ENCODE measurements at places on chromosomes 1 and 21.

DNA sequence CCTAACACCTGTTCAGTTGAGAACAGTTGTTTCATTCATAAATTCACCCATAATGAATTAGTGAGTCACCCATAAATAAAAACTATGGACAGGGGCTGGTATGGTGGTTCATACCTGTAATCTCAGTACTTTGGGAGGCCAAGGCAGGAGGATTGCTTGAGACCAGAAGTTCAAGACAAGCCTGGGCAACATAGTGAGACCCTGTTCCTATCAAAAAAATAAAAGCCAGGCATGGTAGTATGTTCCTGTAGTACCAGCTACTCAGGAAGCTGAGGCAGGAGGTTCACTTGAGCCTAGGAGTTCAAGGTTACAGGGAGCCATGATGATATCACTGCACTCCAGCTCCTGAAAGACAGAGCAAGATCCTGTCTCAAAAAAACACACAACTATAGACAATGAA is 79.0 kb downstream of the GTF2B start:
- no peak for DNase-seq

GRCh38 chr21:29571949-29572348 is 273.2 kb downstream of the BACH1 start:
- no peak for DNase-seq

GRCh38 chr1:25128121-25128621 is 104.1 kb downstream of the SYF2 start:
- no peak for DNase-seq

DNA sequence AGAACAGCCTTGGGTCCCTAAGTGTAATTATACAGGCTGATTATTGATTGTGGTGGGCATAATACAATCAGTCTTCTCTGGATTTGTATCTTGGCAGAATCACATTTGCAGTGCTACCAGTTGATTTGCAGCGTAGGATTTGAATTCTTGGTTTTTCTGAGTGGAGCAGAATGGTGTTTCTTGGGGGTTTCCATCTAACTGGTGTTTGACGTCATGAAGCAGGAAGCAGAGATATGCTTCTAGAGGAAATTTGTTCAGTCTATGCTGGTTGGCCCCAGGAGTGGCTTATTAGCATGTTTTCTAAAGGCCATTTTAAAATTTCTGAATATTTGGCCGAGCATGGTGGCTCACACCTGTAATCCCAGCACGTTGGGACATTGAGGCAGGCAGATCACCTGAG is 3.4 kb downstream of the CTTNBP2NL start:
- no peak for DNase-seq

DNA sequence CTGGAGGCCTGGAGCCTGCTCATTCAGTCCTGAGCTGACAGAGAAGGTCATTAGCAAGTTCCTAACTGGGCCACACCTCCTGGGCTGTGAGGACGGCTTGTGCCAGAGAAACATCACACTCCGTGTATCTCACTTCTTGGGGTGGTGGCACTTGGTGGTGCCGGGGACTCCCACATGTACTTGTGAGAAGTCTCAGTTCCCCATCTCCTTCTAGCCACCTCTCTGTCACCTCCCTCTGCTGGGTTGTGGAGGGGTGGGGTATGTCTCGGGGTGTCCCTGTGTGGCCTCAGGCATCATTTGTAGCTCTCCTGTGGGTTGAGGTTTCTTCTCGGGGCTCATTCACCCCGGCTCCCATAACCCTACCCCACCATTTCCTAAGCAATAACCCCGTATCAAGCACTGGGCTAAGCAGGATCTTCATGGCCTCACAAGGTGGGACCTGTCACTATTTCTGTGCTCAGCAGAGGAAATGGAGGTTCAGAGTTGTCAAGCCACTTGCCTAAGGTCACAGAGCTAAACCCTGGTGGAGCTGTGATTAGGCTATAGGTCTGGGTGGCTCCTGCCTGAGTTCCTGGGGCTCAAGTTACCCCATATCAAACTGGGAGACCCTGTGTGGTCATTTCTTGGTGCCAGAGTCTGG is 62.5 kb downstream of the UBIAD1 start:
- DNase-seq: no peak

GRCh38 chr1:175629318-175629694 is 114.1 kb downstream of the TNR start:
- DNase-seq: no peak

DNA sequence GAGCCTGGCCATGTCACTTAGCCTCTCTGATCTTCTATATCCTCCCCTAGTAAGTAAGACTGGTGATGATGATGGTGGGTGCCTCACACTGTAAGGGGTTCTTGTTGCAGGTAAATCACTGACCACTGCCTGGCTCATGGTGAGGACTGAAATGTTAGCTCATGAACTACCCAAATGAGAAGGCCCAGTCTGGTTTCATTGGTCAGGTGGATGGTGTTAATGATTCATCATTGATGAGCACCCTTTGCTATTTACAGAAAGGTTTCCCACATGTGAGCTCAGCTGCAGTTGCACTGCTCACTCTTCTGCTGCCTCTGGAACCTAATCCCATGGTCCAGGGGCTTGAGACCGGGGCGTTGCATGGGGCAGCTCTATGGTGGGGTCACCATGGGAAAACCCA is 417.7 kb downstream of the PRDM2 start:
- DNase-seq: no peak

DNA sequence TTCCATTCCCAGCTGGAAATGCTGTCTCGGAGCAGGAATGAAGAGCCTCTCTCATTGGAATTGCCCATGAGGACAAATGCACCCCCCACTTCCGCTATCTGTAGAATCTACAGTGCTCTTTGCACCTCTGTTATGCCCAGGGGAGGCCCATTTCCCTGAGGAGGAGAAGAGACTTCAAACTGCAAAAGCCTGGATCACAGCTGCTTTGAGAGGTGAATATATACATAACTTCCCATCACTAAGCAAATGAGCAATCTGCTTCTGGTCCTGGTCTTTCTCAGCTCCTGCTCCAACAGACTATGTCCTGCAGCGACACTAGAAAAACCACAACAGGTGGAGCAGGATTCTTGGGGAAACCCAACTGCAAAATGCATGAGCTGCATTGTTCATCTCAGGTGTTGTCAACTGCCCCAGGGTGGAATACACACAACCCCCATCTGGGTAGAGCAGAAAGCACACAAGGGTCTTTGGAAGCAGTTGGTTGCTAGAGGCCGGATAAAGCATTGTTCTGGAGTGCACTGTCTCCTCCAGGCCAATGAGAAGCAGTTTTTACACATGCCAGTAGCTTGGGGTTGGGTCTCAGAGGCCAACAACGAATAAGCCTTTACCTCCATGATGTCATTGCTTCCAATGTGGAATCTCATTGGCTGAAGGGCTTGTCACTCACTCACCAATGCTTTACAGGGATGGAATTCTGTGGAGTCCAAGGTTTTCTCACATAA is 67.7 kb upstream of the RAB4A start:
- no peak for DNase-seq

- DNase-seq: no peak
Measured at GRCh38 chr1:28074892-28075511, 13.4 kb downstream of the EYA3 start.

- DNase-seq: no peak
Measured at GRCh38 chr1:204659056-204659455, 26.5 kb downstream of the LRRN2 start.

GRCh38 chr21:29664615-29665014 is 275.2 kb downstream of the GRIK1 start:
- no peak for DNase-seq

DNA sequence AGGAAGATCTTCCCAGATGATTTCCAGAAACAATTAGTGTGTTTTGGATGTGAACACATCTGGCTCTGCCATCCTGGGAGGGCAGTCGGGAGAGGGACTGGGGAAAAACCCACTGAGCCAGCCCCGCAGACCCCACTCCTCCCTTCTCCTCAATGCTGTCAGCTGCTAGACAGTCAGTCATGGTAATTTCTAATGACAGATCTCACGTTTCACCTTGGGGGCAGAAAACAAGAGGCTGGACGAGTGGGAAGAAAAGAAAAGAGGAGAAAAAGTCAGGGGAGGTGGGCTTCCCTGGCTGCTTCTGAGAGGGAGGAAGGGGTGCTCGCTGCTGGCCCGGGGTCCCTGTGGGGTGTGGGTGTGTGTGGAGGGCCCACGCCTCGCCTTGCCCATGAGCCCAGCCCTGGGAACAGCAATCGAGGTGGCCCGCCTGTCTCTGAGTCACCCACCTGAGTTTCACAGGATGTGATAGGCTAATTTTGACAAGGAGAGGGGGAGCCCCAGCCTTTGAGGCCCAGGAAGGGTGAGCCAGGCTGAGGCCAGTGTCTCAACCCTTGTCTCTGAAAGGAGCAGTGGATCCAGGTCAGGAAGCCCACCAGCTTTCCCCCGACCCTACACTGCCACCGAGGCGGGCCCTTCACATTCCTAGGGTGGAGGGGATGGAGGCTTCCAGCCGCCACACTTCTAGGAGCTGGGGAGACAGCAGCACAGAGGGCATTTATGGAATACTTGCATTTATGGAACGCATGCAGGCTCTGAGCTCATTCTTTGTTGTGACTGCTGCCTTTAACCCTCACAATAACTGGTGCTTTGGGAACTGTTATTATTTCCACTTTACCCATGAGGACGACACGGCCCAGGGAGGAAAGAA is 49.1 kb upstream of the IFNLR1 start:
- no peak for DNase-seq

DNA sequence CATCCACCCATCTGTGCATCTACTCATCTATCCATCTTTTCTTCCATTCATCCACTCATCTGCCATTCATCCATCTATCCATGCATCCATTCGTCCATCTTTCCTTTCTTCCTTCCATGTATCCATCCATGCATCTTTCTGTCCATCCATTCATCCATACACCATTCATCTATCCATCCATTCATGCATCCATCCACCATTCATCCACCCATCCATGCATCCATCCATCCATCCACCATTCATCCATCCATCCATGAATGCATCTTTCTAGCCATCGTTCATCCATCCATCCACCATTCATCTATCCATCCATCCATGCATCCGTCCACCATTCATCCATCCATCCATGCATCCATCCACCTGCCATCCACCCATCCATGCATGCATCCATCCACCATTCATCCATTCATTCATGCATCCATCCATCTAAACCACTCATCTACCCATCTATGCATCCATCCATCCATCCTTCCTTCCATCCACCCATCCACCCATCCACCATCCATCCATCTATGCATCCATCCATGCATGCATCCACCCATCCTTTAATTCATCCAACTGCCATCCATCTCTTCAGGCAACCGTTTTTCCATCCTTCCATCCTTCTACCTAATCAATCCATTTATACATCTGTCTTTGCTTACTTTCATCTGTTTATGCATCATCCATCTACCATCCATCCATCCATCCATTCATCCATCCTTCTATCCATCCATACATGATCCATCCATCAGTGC is 87.1 kb downstream of the TRIM11 start:
- no peak for DNase-seq

DNA sequence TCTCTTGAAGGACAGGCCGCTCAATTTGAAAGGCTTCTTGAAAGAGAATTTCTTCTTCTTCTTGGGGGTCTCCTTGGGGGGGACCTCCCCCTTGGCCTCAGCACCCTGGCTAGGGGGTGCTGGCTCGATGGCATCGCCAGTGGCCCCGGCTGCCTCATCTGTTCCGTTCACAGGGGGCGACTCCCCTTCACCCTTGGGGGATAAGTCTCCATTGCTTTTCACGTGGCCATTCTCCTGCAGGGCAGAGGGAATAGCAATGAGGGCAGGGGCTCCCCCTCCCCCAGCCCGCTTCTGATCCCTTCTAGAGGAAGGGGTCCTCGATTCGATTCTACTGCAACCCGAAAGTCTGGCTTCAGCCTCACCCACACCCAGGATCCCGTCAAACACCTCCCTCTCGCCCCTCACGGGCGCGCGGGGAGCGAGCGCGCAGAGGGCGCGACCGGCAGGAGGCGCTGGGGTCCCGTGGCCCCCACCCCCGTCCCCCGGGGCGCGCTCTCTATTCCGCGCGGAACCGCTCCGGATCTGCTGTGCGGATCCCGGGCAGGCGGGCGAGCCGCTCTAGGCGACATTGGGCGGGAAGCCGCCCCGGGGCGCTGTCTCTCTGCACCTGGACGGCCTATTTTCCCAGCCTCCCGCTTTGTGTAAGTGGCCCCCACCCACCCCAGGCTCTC is 1.0 kb downstream of the MARCKSL1 start:
- DNase-seq: no peak

- DNase-seq: no peak
Measured at GRCh38 chr21:30434033-30434631, 4.1 kb downstream of the KRTAP13-4 start.

Data from NCI-H2081 treated with DMSO at 0.1 percent for 48 hours (cell line).